ENCODE measurements at places on chromosomes 4 and X.

- no peak for DNase-seq
These were observed 53.0 kb downstream of the FAM53A start for GRCh38 chr4:1631136-1631535.

GRCh38 chr4:121370729-121371325 is 10.0 kb downstream of the QRFPR start:
- DNase-seq: peak; percentile 24

DNA sequence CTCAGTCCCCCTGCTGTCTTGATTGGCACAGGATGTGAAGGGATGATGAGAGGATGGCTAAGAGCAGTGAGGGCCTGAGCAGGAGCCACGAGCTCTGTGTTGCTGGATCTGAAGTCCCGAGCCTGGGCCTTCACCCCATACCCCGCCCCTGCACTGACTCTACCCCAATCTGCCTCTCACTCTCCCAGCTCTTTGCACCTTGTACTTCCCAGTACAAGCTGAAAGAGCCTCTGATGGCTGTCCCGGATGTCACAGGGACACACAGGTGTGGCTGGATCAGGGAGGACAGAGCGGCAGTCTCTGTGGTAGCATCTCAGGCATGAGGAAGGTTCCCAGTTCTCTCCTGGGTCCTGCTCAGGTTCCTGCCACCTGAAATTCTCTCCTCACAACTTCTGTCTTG is 103.6 kb downstream of the CHIC2 start:
- DNase-seq: no peak

DNA sequence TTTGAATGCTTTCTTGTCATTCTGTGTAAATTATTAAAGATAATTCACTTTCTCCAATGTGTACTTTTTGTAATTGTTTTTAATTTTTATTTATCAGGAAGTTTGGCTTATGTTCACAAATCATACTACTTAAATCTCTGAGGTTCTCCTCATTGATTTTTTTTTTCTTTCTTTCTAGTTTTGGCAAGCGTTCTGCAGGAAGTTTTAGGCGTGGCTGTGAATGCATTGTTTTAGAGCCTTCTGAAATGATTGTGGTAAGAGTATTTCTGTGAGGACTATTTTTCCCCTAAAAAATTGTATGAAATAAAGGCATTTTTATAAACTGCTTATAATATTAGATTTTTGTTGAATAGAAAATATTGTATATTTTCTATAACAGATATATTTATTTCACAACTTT is 135.8 kb downstream of the RAPGEF2 start:
- DNase-seq: no peak

- DNase-seq: no peak
These were observed 946.6 kb downstream of the STIM2 start for GRCh38 chr4:27807207-27807606.

Measured in glutamatergic neuron (in vitro differentiated cells).